Activated naive CD8-positive, alpha-beta T cell treated with anti-CD3 and anti-CD28 coated beads, Interleukin-2, amount 10 ng/mL, durations not matched to agents 7 days and 5 days (primary cell): ENCODE measurements at places on chromosomes 2 and 18. TPM values are rescaled to one million over a fixed set of nuclear protein-coding genes. Genes with fewer than 3 reads are reported as not detected.

The PFN4 gene
- total RNA-seq, result not detected

The DSG2 gene
- 0.25 TPM for total RNA-seq

The CAPN14 gene
- total RNA-seq, result 0.28 TPM

The FHOD3 gene
- total RNA-seq, result not detected

The GLI2 gene
- 1.2 TPM for total RNA-seq

The CHAC2 gene
- 7.3 TPM for total RNA-seq

The LBX2 gene
- 1.2 TPM for total RNA-seq

The HAAO gene
- total RNA-seq, result 0.28 TPM

The RAB17 gene
- not detected for total RNA-seq

The SLC25A12 gene
- 25.1 TPM for total RNA-seq

The CREG2 gene
- not detected for total RNA-seq

The IHH gene
- not detected for total RNA-seq

The ADI1 gene
- 19.5 TPM for total RNA-seq

The TSGA10 gene
- 11.1 TPM for total RNA-seq

The RNF149 gene
- total RNA-seq, result 90.3 TPM

The NFATC1 gene
- 50.8 TPM for total RNA-seq

The MYCN gene
- total RNA-seq, result not detected

The AUP1 gene
- total RNA-seq, result 126 TPM

The AKAIN1 gene
- total RNA-seq, result not detected

The STARD6 gene
- not detected for total RNA-seq

The KIF3C gene
- 12.8 TPM for total RNA-seq
